ENCODE measurements at places on chromosomes 1 and 21.
A peak's percentile ranks its signal among the peaks of the same experiment; 100 is the strongest.

DNA sequence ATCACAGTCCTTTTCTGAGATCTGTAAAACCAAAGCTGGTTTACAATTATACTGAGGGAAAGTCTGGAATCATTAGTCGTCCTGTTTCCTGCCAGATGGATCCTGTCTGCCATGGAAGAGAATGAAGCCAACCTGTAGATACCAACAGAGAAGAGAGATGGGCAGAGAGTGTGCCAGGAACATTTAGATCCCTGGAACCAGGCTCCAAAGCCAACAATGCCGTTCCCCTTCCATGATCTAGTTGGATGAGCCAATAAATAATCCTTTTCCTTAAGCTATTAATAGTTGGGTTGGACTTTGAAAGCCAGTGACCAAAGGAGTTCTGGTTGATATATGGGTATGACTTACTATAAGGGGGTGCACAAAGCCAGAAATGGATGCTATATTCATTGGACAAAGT, 15.0 kb downstream of the CAPN8 start:
- DNase-seq, result no peak

DNA sequence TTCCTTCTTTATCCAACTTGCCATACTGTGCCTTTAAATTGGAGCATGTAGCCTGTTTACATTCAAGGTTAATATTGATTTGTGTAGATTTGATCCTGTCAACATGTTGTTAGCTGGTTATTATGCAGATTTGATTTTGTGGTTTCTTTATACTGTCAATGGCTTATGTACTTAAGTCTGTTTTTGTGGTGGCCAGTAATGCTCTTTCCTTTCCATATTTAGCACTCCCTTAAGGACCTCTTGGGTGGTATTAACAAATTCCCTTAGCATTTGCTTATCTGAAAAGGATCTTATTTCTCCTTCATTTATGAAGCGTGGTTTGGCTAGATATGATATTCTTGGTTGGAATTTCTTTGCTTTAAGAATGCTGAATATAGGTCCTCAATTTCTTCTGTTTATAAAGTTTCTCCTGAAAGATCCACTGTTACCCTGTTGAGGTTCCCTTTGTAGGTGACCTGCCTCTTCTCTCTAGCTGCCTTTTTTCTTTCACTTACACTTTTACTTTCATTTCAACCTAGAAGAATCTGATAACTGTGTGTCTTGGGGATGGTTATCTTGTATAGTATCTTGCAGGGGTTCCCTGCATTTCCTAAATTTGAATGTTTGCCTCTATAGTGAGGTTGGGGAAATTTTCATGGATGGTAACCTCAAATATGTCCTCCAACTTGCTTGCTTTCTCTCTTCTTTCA, 86.9 kb upstream of the NEGR1 start:
- DNase-seq, result no peak

DNA sequence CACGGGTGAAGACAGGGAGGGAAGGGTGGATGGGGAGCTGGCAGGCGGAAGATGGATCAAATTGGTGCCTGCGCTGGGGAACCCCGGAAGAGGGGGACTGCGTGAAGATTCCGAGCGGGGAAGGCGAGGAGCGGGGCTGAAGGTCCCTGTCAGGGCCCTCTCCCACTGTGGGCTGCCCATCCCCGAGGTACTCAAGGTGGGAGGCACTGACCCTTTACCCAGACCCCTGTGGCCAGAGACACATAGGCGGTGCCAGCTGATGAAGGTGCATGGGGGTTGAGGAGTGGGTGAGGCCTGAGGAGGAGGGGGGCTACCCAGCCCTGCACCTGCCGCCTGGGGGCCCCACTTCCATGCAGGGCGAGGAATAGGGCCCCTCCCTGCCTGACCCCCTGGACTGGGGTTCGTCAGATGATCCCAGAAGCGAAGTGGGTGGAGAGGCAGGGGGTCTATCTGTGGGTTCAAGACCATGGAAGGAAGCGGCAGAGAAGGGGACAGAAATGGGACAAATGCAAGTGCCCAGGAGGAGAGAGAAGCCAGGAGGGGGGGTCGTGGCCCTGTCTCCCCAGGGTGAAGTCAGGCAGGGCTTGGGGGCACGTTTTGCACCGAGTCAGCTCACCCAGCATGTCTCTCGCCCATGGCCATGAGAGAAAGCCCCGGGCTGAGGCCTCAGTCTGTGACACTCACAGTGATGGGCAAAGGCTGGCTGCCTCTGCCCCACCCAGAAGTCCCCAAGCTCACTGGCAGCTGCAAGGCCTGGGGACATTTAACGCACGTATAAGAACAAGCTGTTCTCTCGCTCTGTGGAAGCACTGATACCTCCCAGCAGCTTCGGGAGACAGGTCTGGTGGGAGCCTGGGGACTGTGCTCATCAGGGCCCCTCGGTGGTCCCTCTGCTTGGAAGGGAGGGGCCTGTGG, 7.0 kb upstream of the MMEL1 start:
- DNase-seq, result no peak

DNA sequence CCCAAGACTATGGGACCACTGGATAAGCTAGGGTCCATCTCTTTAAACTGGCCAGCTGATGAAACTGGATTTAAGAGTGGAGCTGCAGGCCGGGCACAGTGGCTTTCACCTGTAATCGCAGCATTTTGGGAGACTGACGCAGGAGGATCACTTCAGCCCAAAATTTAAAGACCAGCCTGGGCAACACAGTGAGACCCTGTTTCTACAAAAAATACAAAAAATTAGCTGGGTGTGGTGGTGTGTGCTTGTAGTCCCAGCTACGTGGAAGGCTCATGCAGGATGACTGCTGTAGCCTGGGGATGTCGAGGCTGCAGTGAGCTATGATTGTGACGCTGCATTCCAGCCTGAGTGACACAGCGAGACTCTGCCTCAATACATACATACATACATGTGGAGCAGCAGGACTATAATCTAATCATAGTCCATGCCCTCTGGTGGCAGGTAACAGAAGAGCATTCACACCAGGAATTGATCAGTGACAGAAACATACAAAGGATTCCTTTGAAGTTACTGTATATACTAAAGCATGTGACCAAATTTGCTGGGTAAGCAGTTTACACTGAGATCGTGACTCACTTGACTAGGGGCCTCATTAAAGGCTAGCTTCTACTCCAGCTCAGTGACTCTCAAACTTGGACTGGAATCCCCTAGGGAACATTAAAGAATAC, 101.5 kb upstream of the SLFNL1 start:
- no peak for DNase-seq

DNA sequence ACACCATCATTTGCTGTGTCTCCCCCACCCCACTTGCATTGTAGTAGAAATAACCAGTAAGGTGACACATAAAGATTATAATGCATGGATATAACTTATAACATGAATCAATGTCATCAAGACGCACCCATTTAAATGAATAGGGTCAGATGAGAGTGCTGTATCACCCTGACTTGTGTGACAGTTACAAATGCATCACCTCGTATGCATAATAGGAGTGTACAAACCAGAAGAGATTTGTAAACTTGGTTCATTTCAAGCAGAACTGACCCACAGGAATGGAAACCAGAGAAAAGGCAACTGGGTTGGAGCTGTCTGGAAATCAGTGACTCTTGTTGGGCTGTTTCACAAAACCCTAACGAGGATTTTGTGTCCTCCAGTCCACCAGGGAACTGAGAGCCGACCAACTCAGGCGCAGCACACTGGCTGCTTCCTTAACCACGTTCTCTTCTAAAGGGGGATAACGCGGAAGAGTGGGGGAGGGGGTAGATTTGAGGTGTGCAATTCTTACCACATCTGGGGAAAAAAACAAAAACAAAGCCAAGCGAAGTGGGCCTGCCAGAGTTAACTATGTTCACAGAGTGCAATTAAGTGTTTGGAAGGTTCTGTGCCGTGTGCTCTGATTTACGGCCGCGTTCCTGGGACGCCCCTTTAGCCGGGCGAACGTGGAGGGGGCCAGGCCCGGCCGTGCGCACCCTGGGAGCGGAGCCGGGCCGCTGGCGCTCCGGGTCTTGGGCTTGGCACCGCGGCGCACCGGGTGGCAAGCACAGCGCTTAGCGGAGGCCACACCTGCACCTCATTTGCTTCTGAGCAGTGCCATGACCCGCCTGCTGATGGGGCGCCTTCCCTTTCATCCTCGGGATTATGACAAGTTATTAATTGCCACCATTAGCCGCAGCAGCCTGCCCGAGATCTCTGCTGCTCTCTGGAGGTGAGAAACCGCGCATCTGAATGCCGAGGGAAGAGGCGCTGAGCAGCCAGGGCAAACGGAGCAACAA, 248.8 kb upstream of the FOXD3 start:
- DNase-seq, result no peak

DNA sequence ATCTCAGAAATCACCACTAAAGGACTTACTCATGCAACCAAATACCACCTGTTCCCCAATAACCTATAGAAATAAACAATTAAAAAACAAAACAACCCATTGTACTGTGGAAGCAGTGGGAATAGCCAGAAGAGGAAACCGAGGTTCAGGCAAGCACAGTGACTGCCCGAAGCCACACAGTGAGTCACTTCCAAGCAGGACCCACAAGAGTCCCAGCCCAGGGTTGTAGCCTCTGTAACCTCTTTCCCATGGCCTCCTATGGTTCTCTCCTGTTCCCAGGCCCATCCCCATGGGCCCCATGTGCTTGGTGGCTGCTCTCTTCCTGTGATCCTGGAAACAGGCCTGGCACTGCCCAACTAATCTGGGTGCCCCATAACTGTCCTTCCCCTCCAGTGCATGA, 29.0 kb upstream of the HTR1D start:
- no peak for DNase-seq

DNA sequence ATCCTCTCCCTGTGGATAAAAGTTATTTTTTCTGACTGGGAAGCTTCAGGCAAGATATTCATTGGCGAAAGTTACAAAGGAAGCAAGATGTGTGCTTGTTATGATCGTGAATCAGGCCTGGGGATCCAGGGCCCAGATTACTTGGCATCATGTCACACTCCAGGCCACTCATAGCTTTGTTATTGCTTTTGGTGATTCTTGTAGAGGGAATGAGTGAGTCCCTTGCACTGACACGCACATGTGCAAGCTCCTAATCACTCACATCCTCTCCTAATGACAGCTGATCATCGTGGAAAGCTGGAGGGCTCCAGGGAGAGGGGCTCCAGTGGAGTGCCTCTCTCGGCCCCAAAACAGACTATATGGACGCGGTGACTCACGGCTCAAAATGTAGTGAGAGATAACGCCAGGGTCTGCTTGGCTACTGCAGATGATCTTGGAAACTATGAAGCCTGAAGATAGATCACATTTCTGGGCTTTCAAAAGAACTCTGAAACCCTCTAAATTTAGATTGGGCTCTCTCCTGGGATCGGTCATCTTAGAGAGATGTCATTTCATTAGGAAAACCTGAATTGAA, 481.1 kb upstream of the USP24 start:
- no peak for DNase-seq

GRCh38 chr1:159591981-159592380, 4.4 kb downstream of the APCS start:
- no peak for DNase-seq

- DNase-seq, result no peak
Observed at GRCh38 chr21:42478504-42478903, 17.5 kb downstream of the RSPH1 start.

GRCh38 chr1:221188458-221188857, 309.2 kb downstream of the HLX start:
- no peak for DNase-seq

GRCh38 chr1:197961449-197961848, 44.3 kb downstream of the LHX9 start:
- DNase-seq, result no peak

DNA sequence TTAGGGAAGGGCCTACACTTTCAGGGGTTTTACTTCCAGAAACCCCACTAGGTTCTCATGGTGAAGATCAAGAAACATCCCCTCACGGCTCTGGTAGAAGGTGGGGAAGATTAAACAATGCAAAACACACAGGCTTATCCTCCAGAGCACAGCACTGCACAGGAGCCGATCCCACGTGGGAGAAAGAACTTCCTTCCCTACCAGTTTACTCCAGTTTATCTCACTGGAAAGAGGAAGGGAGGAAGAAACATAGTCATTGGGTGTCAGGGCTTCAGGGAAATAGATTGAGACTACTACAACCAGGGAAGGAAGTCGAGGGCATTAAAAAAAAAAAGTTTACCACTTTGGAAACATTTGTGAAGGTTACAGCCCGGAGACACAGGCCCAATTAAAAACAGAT, 164.4 kb downstream of the NTPCR start:
- no peak for DNase-seq

- DNase-seq, result peak; percentile 42
Observed at GRCh38 chr1:59976194-59977074, 49.9 kb upstream of the CYP2J2 start.

- no peak for DNase-seq
Observed at GRCh38 chr21:32957545-32957944, 68.2 kb upstream of the OLIG2 start.

DNA sequence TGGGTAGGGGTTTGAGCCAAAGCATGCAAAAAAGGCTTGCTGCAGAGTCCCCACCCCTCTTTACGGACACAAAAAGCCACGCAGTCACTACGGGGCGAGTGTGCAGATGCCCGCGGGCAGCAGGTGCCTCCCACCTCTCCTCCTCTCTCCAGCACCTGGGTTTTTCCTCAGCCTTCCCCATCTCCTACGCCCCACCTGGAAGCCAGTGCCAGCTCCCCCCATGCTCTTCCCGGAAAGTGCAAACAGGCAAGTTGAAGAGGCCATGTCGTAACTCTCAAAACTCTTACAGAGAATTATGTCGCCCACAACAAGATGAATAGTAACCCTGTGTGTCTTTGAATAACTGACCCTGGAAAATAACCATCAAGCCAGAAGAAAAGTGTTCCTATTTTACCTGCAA, 82.5 kb downstream of the PDE9A start:
- no peak for DNase-seq

DNA sequence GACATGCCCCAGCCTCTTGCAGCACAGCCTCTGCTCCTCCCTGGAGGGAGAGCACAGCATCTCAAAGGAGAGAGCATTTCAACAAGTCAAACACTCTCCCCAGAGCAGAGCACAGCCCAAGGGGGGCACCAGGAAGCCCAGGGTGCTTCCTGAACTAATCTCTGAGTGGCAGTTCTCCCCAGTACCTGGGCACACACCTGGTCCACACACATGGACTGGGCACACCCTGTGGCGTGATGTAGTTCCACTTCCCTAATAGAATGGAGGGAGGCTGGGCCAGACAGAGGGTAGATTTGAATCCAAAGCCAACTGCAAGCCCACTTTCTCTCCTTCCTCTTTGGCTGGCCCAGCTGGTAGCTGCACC, 55.5 kb downstream of the CD46 start:
- DNase-seq, result no peak

DNA sequence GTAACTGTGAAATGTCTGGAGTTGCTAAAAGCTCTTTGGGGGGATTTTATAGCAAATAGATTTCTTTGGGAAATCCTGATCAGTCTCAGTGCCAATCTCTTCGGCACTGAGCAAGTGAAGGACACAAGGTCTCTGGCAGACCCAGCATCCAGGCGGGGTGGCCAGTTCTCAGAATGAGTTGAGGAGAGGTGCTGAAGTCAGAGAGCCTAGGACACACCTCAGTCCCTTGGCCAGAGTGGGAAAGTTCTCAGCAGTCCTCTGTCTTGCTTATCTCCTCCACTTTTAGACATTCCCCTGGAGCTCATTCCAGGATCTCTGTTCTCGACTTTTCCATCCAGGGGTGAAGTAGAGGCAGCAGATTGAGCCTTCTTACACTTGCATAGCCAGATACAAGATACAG, 6.7 kb downstream of the HLX start:
- DNase-seq, result no peak
